ENCODE measurements at places on chromosomes 7 and 10.

- no peak for DNase-seq
These were observed 201.4 kb downstream of the TNS3 start for GRCh38 chr7:47380325-47381133.

DNA sequence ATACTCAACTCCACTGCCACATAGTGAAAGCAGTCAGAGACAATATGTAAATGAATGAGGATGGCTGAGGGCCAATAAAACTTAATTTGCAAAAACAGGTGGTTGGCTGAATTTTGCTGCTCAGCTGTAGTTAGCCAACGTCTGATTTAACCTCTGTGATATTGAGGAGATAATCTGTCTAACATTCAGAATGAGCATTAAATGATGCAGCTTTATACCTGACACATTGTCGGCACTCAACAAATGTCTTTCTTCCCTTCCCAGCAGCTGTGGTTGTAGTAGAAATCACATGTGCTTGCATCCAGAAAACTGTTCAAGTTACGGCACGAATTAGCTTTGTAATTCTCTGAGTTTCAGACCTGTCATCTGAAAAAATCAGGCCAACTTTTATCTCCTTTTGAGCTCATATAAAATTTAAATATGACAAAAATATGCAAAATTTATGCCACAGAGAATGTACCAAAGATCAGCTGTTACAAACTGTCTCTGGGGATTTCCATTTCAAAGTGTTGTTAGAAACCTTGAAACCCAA, 1239.7 kb downstream of the GATA3 start:
- no peak for DNase-seq

GRCh38 chr10:86178401-86179152, 188.0 kb downstream of the GRID1 start:
- no peak for DNase-seq

DNA sequence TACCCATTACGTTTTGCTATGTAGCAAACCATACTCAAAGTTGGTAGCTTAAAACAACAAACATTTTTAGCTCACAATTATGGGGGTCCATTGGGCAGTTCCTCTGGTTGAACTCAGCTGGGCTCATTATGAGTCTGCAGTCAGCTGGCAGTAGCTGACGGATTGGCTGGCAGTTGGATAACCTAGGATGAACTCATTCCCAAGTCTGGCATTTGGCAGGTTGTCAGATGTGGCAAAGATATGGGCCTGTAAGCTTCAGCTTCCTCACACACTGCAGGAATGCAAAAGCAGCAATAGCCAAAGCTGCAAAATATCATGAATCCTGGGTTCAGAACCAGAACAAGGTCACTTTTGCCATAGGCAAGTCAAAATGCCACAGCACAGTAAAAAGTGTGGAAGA, 412.2 kb upstream of the SORCS1 start:
- DNase-seq = no peak
